NCI-H1092 treated with DMSO at 0.1 percent for 48 hours (cell line): ENCODE measurements at places on chromosomes 5 and 9.

- DNase-seq: no peak
Observed at GRCh38 chr9:134341306-134341705, 15.1 kb downstream of the RXRA start.

- no peak for DNase-seq
Observed at GRCh38 chr9:126475933-126476555, 137.7 kb upstream of the LMX1B start.

DNA sequence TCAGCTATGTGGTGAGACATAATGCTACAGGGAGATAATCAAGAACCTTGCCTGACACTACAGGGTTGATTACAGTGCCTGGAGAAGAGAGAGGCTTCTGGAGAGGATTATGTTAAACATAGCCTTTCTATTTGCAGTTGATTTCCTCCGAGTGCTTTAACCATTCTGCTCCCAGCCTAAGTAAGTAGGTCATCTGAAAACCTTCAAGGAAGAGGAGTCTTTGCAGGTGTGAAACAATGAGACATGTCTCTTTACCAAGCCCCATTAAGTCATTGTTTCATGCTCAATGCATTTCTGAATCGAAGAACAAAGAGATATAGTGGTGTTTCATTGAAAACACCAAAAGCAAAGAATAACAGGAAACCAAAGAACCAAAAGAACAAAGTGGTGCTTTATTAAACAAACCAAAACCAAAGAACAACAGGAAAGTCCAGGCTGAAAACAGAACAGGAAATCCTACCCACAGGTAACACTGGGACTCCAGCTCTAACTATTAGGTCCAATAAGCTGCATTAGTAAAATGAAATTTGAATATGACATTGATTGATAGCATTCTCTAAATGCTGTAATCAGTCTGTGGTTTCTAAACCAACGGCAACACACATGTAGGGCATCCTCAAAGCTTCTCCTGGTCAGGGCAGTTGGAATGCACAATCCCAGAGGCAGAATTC lies 113.3 kb upstream of the SPATA31D4 start:
- peak; percentile 41 for DNase-seq

DNA sequence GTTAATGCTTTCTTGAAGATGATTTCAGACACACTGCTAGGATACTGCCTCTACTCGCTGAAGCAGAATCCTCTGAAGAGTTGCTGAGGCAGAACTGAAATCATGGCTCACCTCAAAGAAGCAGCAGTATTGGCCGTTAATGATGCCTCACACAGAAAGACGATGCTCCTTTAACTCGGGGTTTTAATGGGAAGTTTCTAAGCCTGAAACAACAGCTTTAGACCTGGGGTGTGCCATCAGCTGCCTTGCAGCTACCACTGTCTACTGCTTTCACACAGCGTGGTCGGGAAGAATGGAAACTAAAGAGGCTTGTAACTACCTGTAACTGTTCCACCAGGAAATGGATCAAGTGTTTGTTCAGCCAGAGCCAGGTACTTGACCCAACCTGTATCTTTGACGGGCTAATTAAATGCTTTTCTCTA lies at the start of gene CTXN3:
TSS of gene CTXN3 (plus strand) at position 65 of the 422 bp plus-strand sequence. CDS start 8,440 bp downstream, outside the sequence.
- peak; percentile 76 for DNase-seq

- no peak for DNase-seq
Observed at GRCh38 chr9:113516840-113517577, 53.5 kb downstream of the RGS3 start.

GRCh38 chr9:124139001-124139400 lies 118.7 kb upstream of the NEK6 start:
- no peak for DNase-seq

DNA sequence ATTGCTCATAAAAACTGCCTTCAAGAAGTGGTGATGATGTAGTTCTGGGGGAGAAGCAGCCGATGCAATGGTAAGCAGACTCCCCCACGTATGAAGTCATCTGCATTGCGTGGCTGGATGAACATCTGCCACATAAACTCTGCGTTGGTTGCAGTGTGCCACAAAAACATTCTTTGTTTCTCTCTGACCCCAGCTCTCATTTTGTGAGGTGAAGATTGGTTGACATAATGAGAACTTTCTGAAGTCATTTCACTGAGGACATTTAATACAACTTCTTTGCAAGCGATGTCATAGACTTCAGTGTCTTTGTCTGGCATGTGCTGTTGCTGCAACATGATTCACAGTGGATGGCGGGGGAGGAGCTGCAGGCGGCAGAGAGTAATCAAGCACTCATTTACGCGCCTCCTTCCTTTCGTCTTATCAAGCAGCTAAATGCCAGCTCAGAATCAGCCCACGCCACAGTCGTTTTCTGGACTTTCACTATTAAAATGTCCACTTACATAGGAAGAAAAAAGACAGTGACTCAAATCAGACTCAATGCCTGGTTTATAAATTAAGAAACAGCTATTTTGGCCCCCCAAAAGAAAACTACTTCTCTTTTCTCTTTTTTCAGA lies 91.5 kb upstream of the NFIL3 start:
- DNase-seq: no peak

GRCh38 chr5:67957374-67957773 lies 258.2 kb upstream of the PIK3R1 start:
- DNase-seq: no peak

DNA sequence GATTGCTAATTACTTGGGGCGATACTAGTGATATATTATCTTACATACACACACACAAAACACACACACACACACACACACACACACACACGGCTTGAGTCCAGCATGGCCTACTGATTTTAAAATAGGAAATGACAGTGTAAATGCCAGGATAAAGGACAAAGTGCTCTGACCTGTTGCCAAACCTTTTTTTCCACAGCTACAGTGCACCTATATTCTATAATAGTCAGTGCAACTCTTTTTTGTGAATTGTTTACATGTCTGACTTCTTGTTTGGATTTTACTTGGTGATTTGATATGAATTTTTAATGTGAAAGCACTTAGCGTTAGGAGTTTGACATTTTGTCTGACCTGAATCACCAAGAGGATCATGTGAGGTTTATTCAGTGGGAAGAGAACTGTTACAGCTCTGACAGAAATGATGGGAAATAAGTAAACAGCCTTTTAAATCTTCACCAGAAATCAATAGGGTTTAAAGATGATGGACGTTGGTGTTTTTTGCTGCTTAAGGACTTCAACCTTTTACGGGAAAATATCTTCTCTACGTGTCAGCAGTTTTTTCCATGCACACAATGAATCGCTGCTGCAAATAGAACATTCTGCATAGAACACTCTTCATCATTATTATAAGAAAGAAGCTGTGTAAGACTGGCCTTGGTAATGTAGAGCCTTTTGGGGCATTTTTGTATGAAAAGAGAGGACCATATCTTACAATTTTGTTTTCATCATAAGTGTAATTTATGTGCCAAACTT lies 218.5 kb downstream of the RANBP17 start:
- DNase-seq: no peak

- DNase-seq: peak; percentile 59
Observed at GRCh38 chr9:70413464-70413798, 1.0 kb downstream of the KLF9 start.

GRCh38 chr9:130746434-130747212 lies 53.0 kb downstream of the EXOSC2 start:
- no peak for DNase-seq

DNA sequence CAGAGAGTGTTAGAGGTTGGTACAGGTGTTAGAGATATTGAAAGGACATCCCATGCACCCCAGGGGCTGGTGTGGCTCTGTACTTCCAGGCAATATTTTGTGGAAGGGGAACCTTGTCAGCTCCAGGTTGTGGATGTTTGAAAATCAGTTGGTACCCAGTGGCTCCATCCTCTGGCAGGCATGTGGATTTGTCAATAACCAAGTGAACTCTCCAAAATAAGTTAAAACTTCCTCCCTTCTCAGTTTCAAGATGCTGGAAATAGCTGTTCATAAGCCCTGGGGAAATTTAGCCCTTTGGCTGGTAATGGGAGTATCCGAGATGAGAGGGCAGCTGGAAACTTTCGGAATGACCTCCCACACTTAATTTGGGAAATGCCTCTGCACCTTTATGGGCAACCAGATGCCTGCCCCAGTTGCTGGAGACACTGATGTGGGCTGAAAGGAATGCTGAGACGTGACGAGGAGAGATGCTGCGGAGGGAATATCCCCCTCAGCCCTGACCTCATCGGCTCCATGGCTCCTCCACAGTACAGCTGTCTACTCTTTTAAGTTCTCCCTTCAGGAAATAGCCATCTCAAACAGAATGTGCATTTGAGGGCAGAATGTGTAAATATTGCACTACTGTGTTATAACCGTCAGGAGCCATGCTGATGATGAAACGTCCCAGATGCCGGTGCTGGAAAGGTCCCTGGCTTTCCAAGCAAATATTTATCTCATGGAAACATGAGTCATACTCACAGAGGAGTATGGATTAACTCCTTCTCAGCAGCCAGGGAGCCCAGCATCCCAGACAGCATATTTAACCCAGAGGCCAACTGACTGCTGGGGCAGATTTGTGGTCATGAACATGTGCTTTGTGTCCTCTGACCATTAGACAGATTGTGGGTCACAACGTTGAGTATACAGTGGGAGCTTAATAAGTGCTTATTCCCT lies 29.5 kb downstream of the TGFBI start:
- no peak for DNase-seq

GRCh38 chr9:125549039-125549438 lies 158.0 kb downstream of the MAPKAP1 start:
- no peak for DNase-seq

GRCh38 chr5:95080030-95080429 lies 204.9 kb downstream of the MCTP1 start:
- no peak for DNase-seq

DNA sequence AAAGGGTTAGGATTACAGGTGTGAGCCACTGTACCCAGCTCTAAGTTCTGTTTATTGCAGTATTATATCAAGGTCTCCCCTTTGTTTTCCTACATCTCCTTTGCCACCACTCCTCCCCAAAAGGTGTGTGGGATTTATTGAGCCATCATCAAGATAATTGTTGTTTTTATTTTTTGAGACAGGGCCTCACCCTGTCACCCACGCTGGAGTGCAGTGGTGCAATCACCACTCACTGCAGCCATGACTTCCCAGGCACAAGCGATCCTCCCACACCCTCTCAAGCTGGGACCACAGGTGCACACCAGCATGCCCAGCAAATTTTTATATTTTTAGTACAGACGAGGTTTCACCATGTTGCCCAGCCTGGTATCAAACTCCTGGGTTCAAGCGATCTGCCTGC lies 24.6 kb downstream of the SLC31A1 start:
- DNase-seq: no peak

DNA sequence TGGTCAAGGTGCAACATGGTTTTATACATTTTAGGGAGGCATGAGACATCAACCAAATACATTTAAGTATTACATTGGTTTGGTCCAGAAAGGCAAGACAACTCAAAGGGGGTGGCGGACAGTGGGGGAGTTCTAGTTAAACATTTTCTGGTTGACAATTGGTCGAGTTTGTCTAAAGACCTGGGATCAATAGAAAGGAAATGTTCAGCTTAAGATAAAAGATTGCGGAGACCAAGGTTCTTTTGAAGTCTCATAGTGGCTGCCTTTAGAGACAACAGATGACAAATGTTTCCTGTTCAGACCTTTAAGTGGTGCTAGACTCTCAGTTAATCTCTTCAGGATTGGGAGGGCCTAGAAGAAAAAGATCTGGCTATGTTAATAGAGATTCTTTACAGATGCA lies 47.7 kb upstream of the TTC39B start:
- no peak for DNase-seq

- no peak for DNase-seq
Observed at GRCh38 chr9:110769667-110770066, 101.1 kb downstream of the MUSK start.

DNA sequence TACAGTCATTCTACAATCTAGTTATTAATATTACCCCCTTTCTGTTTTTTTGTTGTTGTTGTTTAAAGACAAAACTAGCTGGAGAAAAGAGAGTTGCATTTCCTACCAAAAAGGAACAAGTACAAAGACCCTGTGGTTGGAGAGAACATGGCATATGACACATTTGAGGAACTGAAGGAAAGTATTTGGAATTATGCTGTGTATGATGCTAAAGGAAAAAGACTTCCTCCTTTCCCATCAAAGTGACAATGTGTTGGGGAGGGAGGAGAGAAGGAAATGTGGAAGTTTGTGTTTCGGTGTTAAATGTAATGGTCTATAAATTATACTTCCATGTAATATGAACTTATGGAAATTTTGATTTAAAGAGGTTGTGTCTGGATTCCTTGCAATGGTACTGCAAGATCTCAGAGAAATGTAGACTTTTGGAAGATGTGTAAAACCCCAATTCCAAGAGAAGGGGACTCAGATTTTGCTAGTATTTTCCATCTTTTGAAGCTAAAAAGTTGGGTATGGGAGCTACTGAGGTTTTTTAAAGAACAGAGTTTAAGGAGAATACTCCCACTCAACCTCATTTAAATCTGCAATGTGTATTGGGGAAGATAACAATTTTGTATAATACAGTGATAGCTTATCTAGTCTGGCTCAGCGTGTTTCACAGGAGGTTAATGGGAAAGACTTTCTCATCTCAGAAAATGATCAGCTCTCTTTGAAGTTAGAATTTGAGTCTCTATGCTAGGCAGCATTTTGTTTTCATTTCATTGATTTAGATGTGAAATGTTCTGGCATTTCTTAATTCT lies 15.4 kb upstream of the TNFSF8 start:
- no peak for DNase-seq

- no peak for DNase-seq
Observed at GRCh38 chr9:102445181-102445747, 549.9 kb upstream of the CYLC2 start.

GRCh38 chr5:36985387-36985786 lies 108.8 kb downstream of the NIPBL start:
- no peak for DNase-seq

GRCh38 chr5:149060325-149060724 lies 2.5 kb downstream of the SH3TC2 start:
- peak; percentile 21 for DNase-seq

DNA sequence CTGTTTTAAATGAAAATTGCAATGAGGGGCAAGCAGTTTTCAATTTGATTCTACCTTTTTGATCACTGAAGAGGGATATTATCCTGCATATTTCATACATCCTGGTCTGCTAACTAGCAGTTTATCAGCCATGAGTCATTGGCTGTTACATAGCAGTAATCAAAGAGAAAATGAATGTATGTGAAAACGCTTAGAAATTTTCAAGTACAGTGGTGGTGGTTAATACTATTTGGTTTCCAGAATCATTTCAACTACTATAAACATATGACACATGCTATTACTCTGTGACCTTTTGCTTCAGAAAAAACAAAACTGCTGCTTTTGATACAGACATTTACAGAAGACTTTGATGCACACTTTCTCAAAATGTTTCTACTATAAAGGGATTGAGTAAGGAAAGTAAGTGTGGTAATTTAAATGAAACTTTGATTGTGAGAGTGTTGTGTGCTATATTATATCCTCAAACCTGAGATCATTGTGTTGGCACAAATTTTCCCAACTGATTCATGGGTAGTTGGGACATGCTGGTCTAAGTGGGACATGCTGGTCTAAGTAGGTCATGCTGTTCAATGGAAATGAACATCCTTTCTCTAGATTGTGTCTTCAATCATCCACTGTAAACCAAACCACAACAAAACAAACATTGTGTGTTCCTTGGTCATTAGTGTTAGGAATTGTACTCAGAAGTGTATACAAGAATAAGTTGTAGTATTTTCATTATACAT lies 5.1 kb downstream of the RNF14 start:
- no peak for DNase-seq
